ENCODE measurements at places on chromosomes 1 and 21.
A peak's percentile ranks its signal among the peaks of the same experiment; 100 is the strongest.

DNA sequence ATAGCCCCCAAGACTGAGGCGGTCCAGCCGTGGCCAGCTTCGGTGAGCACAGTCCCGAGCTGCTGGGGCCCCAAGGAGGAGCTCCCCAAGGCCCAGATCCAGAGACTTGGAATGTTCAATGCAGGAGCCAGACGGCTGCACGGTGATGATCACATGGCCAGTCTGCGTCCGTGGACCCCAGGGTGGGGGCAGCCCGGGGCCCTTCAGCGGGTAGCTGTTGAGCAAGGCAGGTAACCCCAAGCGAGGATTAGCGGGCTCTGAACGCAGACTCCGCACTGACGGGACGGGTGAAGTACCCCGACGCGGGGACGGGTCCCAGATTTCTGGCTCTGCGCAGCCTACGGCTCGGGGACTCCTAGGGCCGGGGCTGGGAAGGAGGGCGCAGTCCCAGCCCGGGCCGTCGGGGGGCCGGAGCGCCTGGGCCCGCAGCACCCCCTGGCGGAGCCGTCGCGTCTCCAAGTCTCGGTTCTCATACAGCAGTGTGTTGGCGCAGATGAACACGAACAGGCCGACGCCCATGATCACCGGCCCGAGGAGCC is 2.7 kb downstream of the TMEM200B start:
- peak; percentile 72 for DNase-seq

DNA sequence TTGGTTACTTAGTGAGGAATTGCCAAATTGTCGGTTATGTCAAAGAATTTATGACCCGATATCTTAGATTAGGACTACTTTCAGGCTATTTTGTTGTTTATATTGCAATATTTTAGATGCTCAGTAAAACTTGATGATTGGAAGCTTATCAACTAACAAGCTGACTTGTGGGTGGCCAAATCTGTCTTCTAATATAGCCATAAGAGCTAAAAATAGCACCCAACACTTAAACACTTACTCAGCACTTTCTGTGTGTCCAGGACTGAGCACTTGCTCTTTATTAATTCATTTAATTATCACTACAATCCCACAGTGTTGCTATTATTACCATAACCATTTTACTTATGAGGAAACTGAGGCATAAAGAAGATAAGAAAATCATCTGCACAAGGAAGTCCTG is 50.4 kb downstream of the RWDD3 start:
- DNase-seq = no peak

- no peak for DNase-seq
These were observed 8.9 kb downstream of the MAPKAPK2 start for GRCh38 chr1:206693592-206693991.

DNA sequence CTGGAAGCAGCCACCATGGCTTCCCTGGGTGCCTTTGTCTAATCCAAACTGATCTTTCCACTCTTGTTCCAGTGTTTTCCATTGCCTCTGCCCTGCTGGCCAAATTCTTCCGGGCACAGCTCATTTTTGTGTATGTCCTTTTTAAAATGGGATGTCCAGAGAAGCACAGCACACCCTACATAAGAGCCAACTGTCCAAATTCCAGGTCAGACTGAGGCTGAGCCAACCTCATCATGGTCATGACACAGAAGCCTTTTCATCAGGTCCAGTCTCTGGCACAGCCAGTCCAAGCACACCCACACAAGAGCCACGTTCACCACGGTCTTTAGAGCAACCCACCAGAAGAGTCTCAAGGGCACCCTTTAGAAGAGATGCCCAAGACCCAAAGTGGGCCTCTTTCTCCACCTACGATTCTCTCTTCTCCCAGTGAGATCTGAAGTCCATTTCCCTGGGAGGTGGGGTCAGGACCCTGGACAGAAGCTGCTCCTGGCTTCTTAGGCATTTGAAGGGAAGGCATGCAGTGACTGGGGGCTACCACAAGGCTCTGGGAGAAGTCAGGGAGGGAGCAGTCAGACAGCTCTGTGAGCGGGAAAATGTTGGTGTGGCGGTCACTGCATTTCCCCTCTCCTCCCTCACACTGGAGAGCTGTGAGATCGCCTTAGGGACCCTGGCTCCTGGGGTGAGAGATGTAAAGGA is 53.2 kb downstream of the SYT2 start:
- no peak for DNase-seq

DNA sequence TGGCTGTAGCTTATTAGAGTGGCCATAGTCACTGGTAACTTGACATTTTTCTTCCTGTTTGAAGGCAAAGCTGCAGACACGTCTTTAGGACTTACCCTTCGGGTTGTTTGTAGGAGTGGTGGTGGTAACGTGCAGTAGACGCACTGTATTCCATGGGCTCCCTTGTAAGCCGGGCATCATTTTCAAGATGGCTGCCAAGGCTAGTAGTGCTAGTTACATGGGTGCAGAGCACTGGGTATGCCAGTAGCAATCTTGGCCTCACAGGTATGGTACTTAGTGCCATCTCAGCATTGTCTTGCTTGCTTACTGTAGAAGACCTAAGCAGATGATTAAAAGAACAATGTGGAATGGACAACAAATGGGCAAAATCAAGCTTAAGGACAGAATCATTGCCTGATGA is 1.9 kb downstream of the YBX1 start:
- DNase-seq = peak; percentile 34

- DNase-seq = no peak
These were observed 14.0 kb downstream of the PMF1 start for GRCh38 chr1:156226782-156227181.

GRCh38 chr1:30650968-30651320 is 72.4 kb downstream of the MATN1 start:
- no peak for DNase-seq

DNA sequence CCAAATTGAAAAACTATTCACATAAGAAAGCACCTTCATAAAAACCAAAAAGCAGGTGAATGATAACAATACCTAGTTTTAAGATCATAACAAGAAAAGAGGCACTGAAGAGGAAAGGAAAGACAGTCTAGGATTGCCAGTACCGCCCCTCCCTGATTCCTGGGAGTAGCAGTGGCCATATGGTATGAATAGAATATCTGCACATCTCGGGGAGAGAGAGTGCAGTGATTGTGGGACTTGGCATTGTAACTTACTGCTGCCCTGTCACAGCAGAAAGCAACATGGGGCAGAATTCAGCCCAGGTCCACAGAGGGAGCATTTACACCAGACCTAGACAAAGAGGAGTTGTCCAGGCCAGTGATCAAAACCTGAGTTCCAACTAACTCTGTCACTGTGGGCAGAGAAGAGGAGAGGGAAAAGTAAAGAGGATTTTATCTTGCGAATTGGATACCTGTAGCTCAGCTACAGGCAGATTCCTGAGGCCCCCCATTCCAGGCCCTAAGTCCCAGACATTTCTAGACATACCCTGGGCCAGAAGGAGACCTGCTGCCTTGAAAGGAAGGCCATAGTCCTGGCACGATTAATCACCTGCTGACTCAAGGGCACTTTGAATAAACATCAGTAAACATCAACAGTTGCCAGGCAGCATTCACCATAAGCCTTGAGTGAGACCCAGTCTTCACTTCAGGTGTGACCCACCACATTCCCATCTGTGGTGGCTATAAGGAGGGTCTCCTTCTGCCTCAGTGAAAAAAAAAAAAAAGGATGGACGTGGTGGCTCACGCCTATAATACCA is 397.5 kb downstream of the TGFB2 start:
- no peak for DNase-seq

GRCh38 chr1:89765774-89766173 is 55.1 kb upstream of the LRRC8D start:
- DNase-seq = no peak

GRCh38 chr1:220198186-220199005 is 73.9 kb downstream of the RAB3GAP2 start:
- DNase-seq = no peak

DNA sequence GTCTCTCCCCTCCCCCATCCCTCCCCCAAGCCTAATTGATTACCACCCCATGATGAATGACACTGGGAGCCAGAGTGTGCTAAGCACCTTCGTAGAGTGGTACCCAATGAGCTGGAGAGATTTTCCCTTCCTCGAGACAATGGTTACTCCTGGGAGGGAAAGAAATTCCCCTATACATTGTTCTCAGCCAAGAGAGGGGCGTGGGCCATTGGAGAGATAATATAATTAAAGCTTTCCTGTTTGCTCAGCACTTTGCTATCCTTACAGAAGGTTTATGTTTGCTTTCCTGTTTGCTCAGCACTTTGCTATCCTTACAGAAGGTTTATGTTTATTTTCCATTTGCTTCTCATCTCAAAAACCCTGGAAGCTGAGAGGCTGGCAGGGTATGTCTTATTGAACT is 126.1 kb upstream of the KLHDC7A start:
- DNase-seq = no peak

DNA sequence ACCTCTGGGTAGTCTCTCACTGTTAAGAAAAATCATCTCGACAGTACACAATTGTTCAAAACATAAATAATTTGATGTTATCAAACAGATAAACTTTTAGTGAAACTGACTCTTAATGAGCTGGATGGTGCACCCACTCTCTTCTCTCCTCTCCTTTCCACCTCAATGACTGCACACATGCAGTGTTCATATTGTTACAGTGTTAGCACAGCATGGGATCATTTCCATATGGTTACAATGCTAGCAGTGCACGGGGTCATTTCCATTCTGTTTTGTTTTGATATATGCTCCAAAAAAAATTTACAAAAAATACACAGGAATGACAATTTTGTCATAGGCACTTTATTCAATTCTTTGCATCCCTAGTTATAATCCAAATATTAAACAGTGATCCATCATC is 26.4 kb upstream of the RNF187 start:
- no peak for DNase-seq

GRCh38 chr1:230266456-230266855 is 159.7 kb downstream of the PGBD5 start:
- no peak for DNase-seq

DNA sequence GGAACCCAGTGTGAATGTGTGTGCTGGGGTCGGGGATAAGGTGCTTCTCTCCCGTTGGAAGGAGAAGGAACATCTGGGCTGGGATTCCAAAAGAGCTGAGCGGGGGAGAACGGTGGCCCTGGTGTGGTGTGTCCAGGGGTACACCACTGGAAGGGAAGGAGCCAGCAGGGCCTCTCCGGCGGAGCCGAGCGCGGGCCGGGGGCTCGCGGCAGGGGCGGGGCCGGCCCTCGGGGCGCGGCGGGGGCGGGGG is 231 bp upstream of the RPS6KA1 start:
- no peak for DNase-seq

- no peak for DNase-seq
These were observed 2.8 kb upstream of the NGF start for GRCh38 chr1:115340879-115341278.
